RWPE2 (cell line): ENCODE measurements at places on chromosomes 13 and 19.

GRCh38 chr13:40026741-40027140 lies 371.3 kb downstream of the COG6 start:
- no peak for DNase-seq

GRCh38 chr19:4385291-4386040 lies 14.9 kb downstream of the SH3GL1 start:
- no peak for DNase-seq

GRCh38 chr19:56091066-56091490 lies 30.0 kb downstream of the ZNF787 start:
- no peak for DNase-seq

DNA sequence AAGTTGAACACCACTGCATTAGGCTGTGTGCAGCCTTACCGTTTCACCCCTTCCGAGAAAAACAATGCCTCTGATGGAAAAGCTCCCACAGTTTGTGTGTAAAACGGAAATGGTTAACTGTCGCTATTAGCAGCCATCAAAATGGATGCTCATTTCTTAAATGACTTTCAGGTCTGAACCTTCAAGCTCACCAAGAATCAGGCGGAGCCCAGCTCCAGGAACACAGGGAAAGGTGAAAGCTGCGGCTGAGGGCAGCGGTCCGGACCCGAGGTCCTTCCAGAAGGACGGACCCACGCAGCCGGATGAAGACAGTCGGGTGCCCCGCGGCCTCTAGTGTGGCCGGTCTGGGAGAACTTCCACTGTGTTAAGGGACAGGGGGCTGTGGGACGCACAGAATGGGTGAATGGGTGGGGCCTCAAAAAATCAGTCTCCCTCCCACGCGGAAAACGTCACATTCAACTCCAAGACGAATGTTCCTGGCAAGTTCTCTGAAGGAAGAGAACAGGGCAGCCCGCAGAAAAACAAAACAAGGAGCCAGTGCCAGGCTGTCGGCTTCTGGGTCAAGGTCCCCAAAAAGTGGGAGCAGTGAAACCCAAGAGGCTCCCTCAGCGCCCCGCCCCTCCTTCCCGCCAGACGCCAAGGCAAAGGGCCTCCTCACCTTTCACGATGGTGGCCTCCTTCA lies 4.9 kb downstream of the IRS2 start:
- DNase-seq, result no peak

- no peak for DNase-seq
Measured at GRCh38 chr13:69600811-69601210, 506.8 kb upstream of the ATXN8OS start.

GRCh38 chr19:6076675-6077463 lies 33.4 kb downstream of the RFX2 start:
- DNase-seq, result no peak

- no peak for DNase-seq
Measured at GRCh38 chr19:51082611-51083010, at the start of gene KLK14. Gene KLK14 (minus strand): TSS chr19:51082887. CDS start chr19:51082614, 273 bp downstream.

- DNase-seq, result no peak
Measured at GRCh38 chr19:52658595-52658994, 20.4 kb upstream of the ZNF83 start.

DNA sequence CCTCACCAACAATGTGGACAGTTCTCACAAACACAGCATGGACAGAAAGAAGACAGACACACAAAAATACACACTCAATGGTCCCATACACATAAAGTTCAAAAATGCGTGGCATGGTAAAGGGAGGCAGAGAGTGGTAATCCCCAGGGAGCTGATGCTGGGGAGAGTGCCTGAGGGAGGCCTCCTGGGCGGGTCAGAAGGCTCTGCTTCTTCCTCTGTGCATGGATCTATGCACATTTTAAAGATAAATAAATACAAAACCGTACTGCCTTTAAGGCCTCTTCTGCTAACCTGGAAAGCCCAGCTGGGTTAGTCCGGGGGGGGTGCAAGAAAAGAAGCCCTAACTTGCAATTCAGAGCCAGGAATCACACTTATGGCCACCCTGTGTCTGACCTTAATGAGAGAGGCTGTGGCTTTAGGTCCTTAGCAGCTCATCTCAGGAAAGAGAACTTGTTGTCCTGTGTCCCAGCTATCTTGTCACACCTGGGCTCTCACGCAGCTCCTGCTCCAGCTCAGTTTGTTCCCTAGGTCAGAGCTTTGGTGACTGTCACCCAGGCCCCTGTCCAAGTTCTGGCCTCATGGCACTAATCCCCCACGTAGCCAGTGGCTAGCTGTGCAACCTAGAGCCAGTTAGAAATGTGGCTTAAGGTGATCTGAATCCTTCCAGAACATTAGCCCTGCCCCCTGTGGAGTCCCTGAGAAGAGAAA lies 28.5 kb downstream of the POP4 start:
- DNase-seq, result no peak
